Activated naive CD8-positive, alpha-beta T cell treated with anti-CD3 and anti-CD28 coated beads, Interleukin-2, amount 50 U/mL, for 16 hours (primary cell): ENCODE measurements at places on chromosomes 11 and 22.

- DNase-seq: no peak
Measured at GRCh38 chr11:83957038-83957900, 671.1 kb upstream of the CCDC90B start.

DNA sequence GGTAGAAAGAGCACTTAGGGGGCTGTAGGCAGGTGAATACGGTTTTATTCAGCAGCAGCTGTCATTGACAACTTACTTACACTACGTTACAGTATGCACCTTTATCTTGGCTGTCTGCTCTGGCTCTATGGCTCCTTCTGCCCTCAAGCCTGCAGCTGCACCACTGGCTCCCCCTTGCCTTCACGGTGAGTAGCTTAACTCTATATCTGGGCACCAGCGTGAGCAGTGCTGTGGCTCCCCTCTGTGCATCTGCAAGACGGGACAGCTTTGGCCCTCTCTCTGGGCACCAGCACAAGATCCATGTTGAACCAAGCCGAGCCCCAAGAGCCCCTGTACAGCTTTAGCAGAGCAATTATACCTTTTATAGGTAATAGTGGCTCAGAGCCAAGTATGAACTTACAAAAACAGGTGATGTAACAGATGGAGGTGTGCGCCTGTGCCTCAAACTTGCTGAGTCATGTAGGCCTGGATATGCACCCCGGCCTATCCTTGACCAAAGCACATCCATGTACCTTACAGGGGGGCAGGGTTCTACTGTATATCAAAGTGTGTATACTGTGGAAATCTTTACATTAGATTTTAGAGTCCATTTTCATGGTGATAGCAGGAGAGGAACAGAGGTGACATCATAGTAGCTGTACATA is 96.9 kb upstream of the CTSC start:
- no peak for DNase-seq

DNA sequence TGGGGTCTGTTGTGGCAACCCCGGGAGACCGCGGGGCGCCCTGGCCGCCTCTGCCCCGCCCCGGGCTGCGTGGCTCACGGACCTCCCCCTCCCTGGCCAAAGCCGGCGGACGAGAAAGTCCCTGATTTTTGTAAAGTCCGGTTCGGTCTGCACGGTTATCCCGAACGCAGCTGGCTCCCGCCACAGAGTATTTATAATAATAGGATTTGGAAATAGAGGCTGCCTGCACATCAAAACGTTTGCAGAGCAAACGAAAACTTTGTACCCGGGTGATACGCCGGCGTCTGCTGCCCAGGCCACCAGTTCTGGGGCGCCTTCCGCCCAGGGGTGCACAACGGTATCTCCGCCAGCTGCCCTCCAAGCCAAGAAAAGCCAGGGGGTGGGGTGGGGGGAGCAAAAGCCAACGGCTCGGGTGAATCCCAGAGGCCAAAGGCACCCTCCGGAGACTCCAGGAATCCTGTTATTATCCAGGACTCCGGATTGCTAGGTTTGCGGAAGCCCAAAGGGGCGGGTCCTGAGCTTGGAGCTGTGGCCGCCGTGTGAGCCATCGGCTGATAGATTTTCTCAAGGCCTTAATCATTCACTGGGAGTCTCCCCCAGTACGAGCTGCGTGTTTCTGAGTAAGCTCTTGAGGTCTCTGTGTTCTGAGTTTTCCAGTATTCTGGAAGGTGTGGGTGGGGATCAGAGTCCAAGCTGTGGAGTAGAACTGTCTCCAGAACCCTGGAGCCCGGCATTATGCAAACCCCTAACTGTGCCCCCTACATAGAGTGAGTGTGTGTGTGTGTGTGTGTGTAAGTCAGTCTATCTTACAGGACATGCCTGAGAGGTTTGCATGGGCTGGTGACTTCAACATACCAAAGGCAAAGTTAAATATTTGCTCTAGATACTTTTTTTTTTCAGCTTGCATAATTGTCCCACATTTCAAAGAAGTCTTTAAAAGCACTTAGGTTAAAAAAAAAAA is 673 bp upstream of the SHANK2 start:
- no peak for DNase-seq

GRCh38 chr11:120523196-120523595 is 11.6 kb downstream of the GRIK4 start:
- no peak for DNase-seq

GRCh38 chr11:58923300-58923788 is 15.9 kb upstream of the GLYATL1 start:
- no peak for DNase-seq

- no peak for DNase-seq
Measured at GRCh38 chr11:60810569-60810968, 25.4 kb downstream of the MS4A10 start.

GRCh38 chr11:69394869-69395246 is 86.6 kb upstream of the LINC01488 start:
- no peak for DNase-seq

GRCh38 chr11:31247321-31247720 is 122.2 kb downstream of the DCDC1 start:
- DNase-seq: no peak

- no peak for DNase-seq
Measured at GRCh38 chr11:71425860-71426259, 22.3 kb downstream of the DHCR7 start.

DNA sequence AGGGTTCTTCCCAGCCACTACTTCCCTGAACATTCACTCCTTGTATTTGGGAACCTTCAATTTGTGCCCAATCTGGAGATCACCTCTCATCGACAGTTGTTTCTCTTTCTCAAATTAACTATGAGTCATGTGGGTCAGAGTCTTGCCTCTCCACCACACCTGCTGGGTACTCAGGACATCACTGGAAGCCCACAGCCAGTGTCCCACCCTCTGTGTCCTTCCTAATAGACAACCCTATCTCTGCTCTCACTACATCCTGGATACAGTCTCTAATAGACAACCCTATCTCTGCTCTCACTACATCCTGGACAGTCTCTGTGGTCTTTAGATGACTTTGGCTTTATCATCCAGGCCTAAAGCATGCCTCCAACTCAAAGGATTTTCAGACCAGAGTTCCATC is 70.1 kb downstream of the ARL14EP start:
- DNase-seq: no peak

DNA sequence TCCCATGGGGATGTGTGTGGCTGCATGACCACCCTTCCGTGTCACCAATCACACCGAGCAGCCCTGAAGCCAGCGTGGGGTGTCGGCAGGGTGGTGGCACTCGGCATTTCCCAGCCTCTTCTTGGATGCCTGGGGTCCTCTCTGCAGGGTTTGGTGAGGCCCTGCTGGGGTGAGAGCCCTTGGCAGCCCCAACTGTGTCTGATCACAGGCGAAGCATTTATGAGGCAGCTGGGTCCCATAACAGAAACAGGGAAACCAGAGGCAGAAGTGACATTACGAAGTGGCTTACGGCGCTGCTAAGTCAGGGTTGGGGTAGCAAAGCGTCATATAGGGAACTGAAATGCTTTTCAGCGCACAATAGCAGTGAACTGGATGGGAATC is 92.3 kb upstream of the SEPTIN5 start:
- no peak for DNase-seq

GRCh38 chr22:20591295-20591645 is 83.9 kb downstream of the MED15 start:
- DNase-seq: no peak
